Stimulated activated CD8-positive, alpha-beta memory T cell treated with anti-CD3 and anti-CD28 coated beads, Interleukin-7, amount 100 ng/mL, for 48 hours (primary cell): ENCODE measurements at places on chromosomes 13 and 19.

DNA sequence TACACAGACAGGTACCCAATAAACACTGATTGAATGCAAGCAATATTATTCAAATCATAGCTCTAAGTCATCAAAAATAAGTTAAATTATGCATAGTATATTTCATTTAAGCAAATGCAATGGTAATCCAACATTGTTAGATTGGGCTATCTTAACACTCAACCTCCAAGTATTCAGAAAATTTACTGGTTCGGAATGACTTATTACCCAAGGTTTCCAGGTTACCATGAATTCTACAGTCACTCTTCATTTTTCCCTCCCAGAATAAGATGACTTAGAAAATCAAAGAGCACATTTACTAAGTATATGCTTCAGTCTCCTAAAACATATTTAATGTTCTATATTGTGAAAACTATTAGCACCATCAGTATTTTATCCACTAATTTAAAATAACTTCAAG is 6.0 kb downstream of the UBL3 start:
- no peak for DNase-seq

DNA sequence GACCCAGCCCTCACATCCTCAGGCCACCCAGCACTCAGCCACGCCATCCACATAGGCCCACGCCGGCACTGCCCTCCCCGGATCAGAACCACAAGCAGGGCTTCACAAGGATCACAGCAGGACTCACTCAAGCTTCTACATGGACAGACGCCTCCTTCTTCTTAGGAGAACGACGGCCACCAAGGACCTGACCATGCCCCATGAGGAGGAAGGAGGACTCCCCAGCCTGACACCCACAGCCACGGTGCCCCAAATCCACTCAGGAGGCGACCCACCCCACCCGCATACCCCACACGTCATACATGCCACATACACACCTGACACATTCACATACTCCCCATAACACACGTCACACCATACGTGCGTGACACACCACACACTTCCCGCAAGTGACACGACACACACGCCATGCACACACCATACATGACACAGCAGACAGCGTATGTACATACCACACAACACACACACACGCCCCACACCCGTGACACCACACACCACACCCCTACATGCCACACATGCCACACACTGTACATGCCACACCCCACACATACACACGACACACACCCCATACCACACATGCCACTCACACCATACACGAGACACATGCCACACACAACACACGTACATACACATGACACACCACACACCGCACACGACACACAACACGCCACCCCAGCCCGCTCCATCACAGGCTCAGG is 50.4 kb downstream of the MLLT1 start:
- DNase-seq = no peak

DNA sequence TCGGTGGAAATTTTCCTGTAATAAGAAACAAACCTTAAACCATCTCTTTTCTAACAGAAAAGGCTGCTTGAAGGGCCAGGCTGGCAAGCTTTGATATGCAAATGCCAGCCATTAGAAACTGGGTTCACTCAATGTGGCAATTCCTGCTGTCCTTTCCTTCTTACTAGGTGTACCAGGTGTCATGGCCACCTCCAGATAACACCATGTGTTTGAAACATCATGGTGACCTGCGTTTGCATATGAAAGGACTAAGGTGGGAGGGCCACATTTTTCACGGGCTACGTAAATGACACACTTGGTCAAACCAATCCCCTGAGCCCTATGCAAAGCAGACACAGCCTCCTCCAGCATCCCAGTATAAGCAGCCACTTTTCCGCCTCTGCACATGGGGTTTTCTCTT is 789.1 kb upstream of the SLITRK5 start:
- DNase-seq = no peak

DNA sequence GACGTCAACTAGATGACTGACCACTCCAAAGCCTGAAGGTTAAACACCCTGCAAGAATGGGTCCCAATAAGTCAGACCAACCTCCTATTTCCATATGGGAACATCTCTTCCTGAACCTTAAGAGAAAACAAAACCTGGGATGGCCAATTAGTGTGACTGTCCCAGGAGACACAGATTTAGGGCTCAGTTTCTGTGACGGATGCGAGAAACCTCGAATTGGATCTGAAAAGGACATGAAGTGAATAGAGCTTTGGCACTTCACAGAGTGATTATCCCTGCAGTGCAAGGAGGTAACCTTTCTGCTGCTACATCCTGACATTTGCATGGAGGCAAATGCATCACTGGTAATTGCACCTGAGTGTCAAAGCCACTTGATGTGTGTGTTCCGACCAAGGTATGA is 442.2 kb upstream of the KLF12 start:
- no peak for DNase-seq

- DNase-seq = no peak
These were observed 708.6 kb upstream of the KLHL1 start for GRCh38 chr13:70816853-70817252.
